ENCODE measurements at places on chromosomes 7 and 10.

GRCh38 chr7:44976746-44977196 is 2.0 kb downstream of the MYO1G start:
- DNase-seq, result no peak

DNA sequence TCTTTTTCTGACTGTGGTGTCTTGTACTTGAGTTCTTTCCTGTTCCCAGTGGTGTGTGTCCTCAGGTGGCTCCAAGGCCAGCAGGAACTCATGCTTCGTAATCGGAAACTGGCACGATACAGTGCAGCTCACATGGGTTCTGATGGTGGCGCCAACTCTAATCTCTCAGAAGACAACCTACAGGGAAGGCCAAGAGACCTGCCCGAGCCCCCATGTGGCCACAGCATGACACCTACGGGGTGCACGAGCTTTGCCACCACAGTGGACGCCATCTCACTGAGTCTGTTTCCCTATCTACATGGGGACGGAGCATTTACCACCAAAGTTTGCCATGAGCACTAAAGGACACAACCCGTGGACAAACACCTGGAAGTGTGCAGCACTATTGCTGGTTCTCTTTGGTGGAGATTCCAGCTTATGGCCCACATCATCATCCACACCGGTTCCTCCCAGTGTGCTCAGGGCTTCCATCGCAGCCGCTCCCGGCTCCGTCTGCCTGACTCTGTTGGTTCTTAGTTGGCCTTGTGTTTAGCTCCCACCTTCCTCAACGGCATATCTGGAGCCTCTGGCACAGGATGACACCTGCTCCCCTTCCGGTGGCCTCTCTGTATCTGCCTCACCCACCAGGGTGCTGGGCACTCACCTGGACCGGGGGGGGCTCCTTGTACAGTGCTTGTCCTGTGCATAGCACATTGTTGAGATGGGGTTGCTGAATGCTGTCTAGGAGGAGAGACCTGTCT is 586.6 kb upstream of the MKI67 start:
- no peak for DNase-seq

- DNase-seq, result peak; percentile 98
These were observed 13.5 kb upstream of the TSPAN13 start for GRCh38 chr7:16739863-16740622.

GRCh38 chr7:105866102-105866801 is 10.1 kb downstream of the ATXN7L1 start:
- DNase-seq, result no peak

- DNase-seq, result peak; percentile 33
These were observed 6.3 kb downstream of the KLF6 start for GRCh38 chr10:3778692-3779157.

DNA sequence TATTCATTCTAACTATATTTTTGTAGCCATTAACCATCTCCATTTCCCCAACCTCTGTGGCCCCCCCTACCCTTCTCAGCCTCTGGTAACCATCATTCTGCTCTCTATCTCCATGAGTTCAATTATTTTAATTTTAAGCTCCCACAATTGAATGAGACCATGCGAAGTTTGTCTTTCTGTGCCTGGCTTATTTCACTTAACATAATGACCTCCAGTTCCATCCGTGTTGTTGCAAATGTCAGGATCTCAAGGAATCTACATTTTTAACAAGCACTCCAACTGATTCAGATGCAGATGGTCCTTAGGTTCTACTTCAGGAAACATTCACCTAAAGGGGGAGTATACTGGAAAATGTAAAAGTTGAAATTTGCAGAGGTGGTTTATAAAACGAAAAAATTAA is 60.2 kb upstream of the PTPN12 start:
- no peak for DNase-seq

DNA sequence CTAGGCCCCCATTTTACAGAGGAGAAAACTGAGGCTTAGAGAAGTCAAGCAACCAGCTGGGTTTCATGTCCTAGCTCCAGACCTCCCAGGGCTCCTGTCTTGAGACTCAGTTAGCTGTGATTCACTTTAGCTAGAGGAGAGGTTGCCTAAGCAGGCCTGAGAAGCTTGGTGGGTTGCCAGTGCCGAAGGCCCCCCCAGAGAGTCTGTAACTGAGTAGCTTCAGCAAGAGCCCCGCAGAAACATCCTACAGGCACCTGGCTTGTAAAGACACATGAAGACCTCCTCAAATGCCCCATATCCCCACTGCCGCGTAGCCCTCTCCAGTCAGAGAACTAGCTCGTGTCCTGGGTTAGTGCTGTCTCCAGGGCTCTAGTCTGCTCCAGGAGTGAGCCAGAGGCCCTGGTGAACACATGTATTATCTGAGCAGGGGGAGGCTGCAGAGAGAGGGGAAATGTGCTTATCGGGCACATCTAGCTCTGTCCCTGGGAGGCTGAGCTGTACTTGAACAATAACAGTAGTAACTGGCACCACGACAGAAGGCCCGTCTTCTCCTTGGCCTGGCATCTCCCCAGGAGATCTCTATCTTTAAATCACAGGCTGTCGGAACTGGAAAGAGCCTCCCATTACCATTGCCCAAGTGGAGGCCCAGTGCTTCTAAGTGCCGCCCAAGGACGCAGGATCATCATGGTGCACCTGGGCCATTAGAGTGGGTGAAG is 28.9 kb downstream of the UNC5B start:
- no peak for DNase-seq

GRCh38 chr10:30383356-30383755 is 34.3 kb upstream of the MTPAP start:
- no peak for DNase-seq

- peak; percentile 29 for DNase-seq
These were observed 1.0 kb downstream of the STX1A start for GRCh38 chr7:73718438-73718881.

DNA sequence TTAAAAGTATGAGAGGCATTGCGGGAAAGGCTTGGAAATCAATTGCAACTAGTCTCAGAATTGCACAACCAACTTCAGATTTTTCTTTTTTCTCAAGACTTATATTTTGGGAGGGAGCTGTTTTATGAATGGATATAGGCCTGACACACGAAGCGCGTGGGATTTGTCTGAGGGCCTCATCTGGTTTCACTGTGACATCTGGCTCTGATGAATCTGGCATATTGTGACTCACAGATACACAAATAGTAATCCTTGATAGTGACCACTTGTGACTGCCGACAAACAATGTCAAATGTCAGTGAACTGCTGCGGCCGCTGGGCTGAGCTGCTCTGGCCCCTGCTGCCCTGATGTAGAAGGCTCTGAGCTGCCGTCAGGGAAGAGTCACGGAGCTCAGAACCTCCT is 655.1 kb downstream of the INHBA start:
- no peak for DNase-seq

DNA sequence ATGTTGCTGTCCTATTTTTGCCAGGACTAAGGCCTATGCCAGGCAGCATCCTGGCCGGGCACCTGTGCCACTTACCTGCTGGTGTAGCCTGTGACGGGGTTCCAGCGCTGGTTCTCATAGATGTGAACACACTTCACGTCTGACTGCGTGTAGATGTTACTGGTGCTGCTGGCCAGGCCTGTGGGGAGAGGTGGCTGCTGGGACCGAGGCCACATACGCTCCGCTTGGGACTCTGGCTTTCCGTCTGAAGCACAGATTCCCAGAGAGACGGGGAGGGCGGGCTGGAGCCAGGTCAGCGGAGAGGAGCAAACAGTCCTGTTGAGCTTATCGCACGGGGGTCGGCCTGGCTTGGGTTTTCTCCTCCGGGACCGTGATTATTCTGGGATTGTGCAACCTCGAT is 16.7 kb downstream of the BHLHA15 start:
- DNase-seq, result no peak

DNA sequence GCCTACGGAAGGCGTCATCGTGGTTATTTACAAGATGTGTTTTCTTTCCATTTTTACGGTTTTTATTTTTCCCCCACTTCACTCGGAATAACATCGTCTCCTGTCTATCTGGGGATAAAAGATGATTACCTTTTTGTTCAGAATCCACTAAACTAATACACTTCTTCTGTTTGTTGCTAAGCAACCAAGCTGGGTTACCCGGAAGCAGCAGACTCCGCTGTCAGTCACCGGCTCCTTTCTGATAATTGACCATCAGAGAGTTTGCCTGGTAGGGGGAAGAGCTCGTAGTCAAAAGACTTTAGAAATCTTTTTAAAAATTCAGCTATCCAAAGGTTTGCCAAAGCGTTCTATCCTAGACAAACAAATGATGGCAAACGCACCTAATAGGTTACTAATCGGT is 75.0 kb upstream of the SFMBT2 start:
- DNase-seq, result no peak

DNA sequence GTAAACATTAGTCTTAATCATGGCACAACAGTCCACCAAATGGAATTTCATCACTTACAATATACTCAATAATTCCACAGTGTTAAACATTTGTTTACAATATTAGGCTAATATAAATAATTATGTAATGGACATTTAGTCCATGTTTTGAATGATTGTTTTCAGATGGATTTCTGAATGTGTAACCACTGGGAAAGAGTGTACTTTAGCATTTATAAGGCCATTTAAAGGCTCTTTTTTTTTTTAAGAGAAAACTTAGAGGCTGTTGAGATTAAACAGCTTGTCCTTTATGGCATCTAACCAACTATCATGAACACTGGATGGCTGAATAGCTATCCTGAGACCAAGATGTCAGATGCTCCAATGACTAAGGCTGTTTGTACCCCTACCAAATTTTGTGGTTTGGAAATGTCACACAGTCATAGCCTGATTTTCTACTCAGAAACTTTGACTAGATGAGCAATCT is 248.3 kb upstream of the GLI3 start:
- DNase-seq, result no peak

DNA sequence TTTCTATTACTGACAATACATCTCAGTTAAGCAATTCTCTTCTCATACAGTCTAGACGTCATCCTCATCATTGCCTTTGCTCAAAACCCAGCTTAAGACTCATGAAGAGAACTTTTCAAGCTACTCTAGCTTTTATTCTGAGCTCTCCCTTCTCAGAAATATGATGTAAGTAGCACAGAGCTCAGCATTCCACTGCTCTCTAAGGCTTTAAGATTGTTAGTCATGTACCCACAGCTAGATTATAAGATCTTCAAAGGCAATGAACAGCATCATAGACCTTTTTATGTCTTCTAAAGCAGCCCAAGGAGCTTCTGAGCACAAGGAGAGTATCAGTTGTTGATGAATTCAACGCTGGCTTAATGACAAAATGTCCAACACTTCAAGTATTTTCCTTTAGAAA is 119.3 kb downstream of the NRP1 start:
- DNase-seq, result peak; percentile 25
